ENCODE measurements at places on chromosomes 3 and 15.

DNA sequence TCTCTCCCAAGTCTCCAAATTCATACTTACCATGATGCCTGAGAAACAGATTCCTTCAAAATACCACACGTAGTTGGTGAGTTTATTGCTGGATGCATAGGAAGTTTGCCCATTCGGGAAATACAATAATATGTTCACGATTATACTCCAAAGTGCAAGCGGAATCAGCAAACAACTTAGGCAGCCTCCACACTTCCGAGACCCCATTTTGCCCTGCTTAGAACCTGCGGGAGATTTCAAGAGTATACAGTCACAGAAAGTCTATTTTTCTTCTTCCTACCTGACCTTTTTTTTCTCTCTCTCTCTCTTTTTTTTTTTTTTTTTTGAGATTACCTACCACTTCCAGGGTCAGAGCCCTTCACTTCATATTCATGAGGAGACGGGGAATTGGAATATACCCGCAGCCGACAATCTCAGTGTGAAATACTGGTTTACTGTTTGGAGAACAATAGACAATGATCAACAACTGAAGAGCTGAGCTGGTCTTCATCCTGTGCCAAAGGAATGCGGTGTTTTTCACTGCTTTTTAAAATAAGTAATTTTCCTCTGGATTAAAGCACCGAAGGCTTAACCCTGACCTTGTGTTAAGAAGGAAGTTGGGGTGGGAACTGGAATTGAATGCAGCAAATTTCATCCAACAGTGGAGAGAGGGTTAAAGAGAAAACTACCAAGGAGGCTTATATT lies at the start of gene TM4SF18:
TM4SF18 (minus strand) TSS at position 461 of the 684 bp plus-strand sequence; CDS start at position 207, 254 bp downstream.
- no peak for DNase-seq

- no peak for DNase-seq
Measured at GRCh38 chr15:76994001-76994400, 925 bp upstream of the PSTPIP1 start.

DNA sequence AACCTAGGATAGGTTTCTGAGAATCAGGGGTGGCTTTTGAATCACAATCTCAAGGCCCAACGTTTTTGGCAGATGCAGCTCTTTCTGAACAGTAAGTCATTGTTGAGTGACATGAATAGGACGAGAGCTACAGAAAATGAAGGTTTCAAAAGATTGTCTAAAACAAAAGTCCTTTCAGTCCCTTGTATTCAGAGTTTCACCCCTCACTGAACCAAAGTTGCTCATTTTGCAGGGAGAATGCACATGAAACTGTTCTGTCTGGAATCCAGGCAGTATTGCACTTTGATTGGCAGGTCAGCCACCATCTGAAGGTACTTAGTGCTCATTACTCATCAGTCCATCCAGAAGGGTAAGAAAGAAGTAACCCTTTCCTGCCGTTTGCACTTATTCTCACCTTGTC lies 24.1 kb upstream of the RASGRP1 start:
- no peak for DNase-seq

- no peak for DNase-seq
Measured at GRCh38 chr15:25695875-25696760, 167.0 kb downstream of the ATP10A start.

- no peak for DNase-seq
Measured at GRCh38 chr3:43259626-43260025, 26.7 kb upstream of the SNRK start.

DNA sequence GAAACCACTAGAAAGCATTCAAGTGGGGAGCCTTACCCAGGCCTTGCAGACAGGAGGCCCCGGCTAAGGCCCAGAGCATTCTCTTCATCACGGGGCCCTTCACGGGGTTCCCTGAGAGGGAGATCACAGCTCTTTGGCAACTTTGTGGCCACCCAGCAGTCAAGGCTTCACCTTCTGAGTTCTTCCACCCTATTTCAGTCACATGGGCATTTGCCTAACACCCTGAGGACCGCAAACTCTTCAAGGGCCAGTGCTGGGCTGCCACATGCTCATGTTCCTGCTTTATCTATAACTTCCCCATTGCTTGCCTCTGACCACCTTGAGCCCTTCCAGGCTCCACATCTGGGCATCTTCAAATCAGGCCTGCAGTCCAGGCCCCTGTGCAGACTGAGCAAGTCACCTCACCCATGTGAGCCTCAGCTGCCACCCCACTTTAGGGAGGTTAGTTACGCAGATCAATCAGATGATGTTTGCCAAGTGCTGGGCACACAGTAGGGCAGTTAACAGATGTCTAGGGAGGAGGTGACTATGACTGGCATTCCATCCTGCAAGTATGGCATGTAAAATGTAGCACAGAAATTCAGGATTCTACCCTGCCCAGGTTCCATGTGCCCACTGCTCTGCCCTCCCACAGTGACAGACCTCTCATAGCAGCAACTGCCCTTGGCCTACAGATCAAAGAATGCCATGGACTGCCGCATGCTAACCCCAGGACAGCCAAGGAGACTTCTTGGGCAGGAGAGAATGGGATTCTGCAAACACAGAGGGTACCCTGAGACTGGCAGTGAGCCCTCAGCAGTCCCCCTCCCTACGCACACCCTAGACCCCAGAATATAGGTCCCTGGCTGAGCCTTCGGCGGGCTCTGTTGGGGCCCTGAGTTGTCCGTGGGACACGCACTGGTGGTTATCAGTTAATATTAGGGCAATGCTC lies 37.6 kb upstream of the ZNF710 start:
- DNase-seq, result no peak

All from neuronal stem cell (in vitro differentiated cells).